ENCODE measurements at places on chromosomes 7 and 10.

DNA sequence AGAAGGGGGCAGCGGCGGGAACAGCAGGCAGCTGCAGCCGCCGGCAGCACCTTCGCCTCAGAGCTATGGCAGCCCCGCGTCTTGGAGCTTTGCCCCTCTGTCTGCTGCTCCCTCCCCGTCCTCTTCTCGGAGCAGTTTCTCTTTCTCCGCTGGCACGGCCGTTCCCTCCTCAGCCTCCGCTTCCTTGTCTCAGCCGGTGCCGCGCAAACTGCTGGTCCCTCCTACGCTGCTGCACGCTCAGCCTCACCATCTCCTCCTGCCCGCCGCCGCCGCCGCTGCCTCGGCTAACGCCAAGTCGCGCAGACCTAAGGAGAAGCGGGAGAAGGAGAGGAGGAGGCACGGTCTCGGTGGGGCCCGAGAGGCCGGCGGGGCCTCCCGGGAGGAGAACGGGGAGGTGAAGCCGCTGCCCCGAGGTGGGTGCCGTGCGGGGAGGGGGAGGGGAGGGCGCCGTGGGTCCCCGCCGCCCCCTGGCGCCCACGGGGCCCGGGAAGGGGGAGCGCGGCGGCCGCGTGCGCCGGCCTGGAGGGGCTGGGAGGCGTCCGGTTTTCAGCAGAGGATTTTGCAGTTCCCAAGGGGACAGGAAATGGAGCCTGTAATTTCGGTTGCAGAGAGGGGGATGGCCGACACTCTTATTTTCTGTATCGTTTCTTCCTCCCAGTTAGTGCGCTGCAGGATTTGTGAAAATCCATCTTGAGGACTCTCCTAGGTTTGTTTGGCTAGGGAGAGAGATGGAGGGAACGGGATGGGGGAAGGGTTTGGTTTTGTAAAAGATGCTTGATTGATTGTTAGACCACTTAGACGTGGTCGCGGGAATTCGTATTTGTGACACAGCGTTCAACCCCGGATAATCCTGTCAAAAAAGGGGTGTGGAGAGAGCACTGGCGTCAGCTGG lies 630 bp downstream of the RSBN1L start:
- peak; percentile 45 for DNase-seq

- no peak for DNase-seq
Measured at GRCh38 chr10:131312478-131312836, 936 bp upstream of the TCERG1L start.

DNA sequence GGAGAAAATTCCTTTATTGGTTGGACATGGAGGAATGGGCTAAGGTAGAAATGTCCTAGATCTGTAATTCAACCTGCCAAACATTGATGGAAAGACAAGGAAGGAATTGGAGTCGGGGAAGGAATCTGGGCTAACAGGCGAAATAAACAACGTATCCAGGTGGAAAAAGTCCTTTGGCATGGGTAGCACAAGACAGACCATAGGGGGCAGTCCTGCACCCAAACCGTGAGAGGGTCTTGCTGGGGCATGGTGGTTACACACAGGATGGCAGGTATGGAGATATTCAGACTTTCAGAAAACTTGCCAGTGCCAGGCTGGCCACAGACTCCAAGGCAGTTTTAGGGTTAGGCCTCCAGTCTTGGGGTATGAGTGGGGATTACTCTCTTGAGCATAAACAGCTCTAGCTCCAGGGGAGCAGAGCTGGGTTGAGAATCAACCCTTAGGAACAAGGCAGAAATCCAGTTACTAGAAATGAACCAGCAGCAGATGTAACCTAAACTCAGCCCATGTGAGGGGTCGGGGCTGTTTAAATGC lies 188.6 kb upstream of the GDF10 start:
- DNase-seq, result no peak

- DNase-seq, result no peak
Measured at GRCh38 chr7:24881623-24882022, 98.4 kb downstream of the OSBPL3 start.

DNA sequence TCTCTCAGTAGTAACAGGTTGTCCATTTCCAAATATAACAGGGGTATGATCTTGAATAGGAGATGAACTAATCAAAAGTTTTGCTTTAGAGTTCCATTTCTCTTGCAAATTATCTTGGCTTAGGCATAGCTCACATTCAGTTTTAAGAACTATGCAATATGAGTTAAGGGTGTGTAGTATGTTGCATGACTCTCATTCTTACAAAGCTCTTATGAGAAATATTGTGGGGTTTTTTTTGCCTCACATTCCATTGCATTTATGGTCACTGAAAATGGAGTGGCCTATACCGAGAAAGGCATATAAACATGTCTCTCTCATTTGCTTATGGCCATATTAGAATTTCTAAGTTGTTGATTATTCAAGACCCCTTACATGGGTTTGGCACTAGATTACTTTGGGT lies 48.5 kb upstream of the LAMB1 start:
- DNase-seq, result no peak

DNA sequence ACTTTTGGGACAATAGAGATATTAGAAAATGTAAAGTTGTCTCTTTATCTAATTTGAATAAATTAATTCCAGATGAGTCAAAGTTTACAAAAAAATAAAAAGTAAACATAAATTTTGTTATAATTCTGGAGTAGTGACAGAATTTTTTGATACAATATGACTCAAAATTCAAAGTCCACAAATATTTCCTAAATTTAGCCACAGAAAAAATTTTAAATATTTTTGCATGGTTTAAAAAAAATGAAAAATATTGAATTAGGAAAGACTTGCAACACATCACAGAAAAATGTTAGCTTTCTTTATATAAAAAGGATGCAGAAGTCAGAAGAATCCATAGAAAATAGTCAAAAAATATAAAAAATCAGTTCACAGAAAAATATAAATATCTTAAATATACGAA lies 117.7 kb downstream of the ARHGAP21 start:
- no peak for DNase-seq

DNA sequence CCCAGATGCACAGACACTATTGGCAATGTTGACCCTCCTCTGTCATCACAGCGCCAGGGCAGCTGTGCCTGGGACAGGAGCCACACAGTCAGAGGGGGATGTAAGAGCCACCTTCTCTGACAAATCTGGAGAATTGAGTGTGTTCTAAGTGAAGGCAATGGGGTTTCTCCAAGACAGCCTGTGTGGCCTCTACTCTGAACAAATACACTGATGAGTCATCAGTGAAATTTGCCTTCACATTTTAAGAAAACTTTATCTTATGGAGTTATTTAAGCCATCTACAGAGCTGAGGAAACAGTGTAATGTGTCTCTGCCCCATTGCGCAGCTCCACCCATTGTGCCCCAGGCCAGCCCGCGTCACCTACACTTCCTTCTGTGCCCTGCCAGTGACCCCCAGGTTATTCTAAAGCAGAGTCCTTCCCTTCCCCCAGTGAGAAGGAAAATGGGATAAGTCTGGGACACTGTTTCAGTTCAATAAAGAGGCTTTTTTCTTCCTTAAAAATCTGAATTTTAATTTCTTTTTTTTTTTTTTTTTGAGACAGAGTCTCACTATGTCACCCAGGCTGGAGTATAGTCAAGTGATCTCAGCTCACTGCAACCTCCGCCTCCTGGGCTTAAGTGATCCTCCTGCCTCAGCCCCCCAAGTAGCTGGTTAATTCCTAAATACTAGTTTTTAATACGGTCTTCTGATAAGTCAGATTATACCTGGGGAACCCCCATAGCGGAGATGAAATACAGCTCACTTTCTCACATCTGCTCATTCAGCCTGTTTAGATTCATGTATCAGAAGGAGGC lies 21.8 kb downstream of the AKR1E2 start:
- no peak for DNase-seq

DNA sequence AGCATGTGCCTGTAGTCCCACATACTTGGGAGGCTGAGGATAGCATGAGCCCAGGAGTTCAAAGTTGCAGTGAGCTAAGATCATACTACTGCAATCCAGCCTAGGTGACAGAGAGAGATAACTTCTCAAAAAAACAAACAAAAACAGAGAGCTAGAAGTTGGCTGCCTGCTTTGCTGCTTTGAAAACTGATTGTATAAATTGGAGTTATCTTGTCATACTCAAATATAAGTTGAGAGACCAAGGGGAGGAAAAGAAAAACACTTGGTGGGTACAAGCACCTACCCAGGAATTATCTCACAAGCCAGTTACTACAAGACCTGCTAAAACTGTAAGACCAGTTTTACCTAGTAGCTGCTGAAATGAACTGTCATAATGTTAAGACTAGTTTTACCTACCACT lies 112.5 kb upstream of the SKAP2 start:
- DNase-seq, result no peak

- DNase-seq, result no peak
Measured at GRCh38 chr10:10498781-10499180, 518.9 kb upstream of the CELF2 start.

GRCh38 chr10:93461807-93462178 lies 20.3 kb downstream of the MYOF start:
- no peak for DNase-seq

DNA sequence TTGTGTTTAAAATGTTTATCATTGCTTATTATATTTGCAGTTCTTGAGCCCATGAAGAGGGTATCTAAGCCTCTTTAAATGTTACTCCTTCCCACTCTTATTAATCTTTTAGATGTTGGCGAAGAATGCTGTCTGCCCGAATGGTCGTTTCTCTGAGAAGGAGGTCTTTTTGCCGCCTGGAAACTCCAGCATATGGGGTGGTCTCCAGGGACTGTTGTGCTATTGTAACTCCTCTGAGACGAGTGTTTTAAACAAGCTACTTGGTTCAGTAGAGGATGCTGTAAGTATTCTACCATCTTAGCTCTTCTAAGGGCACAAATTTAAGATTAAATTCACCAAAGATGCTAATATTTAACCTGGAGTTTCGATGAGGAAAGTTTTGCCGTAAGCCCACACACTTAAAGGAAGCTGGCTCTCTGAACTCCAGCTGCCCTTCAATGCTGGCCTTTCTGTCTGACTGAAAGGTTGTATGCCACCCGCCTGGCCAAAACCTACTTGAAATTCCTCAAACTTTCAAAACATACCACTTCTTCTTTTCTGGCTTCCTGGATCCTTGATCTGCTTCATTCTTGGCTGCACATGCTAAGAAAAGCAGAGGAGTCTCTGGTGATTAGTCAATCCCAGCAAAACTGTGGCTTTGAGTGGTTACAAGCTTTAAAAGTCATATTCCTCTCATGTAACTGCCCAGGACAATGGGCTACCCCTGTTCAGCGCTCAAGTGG lies 74.7 kb downstream of the ABCA13 start:
- no peak for DNase-seq

DNA sequence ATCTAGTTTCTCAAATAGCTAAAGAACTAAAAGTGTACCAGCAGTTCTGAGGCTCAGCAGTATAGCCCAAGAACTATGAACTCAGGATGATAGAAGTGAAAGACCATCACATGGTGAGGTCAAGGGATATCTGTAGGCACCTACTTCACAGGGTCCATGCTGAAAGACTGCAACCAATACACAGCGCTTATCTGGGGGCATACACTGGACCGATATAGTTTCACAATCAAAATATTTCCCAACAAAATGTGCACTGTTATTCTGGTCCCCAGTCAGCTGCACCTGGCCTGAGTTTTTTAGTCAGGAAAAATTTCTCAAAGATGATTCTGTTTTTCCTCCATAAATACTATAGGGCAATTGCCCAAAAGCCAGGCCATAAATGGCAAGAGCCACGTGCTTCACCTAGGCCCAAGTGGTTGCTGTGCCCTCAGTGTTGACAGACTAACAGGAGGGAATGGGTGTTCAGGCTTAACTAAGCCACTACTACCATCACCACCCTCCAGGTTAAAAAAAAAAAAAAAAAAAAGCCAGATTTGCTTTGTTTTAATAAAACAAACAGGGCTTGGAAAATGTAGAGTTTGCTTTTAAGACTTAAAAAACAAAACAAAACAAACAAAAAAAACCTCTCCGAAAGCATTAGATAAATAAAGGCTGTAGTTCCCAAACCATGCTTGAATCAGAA lies 58.5 kb downstream of the OGDH start:
- no peak for DNase-seq

- peak; percentile 11 for DNase-seq
Measured at GRCh38 chr7:74544706-74545469, 91.2 kb downstream of the GTF2IRD1 start.

- DNase-seq, result no peak
Measured at GRCh38 chr7:47283497-47284131, 298.3 kb downstream of the TNS3 start.

- DNase-seq, result no peak
Measured at GRCh38 chr7:11236680-11237079, 263.0 kb downstream of the PHF14 start.
